ENCODE measurements at places on chromosomes 13 and 19.

DNA sequence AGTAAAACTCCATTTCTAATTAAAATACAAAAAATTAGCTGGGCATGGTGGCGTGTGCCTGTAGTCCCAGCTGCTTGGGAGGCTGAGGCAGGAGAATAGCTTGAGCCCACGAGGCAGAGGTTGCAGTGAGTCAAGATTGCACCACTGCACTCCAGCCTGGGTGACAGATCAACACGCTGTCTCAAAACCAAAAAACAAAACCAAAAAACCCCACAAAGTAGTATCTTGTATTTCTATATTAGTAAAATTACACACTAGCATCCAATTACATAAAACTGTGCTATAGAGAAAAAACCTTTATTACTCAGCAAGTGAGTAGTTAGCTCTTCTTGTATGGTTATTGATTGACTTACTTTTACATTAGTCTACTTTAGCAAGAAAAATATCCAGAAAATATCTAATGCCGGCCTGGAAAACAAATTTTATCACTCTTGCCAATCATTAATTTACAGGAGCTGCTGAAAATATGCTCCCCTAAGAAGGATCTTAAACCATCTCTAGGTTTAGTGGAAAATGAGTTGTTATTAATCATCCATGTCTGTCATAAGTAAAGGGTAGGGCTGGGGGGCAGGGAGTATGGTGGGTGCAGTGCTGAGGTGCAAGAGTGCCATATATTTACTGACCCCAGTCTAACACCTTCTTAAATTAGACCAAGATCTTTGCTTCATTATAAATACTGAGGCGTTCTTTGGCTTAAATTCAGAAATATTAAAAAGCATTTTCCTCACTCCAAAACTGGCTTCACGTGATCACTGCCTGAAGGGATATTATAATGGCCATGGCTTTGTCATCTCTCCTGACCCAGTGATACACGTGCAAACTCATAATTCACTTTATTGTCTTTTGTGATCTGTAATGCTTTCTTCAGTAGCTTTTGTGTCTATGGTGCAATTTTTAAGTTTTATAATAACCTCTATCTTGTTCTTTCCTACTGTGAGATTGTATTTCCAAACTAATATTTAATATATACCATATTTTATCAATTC, 44.1 kb downstream of the UBL3 start:
- no peak for DNase-seq

- peak; percentile 11 for DNase-seq
Measured at GRCh38 chr13:49374585-49375290, 69.1 kb downstream of the CAB39L start.

DNA sequence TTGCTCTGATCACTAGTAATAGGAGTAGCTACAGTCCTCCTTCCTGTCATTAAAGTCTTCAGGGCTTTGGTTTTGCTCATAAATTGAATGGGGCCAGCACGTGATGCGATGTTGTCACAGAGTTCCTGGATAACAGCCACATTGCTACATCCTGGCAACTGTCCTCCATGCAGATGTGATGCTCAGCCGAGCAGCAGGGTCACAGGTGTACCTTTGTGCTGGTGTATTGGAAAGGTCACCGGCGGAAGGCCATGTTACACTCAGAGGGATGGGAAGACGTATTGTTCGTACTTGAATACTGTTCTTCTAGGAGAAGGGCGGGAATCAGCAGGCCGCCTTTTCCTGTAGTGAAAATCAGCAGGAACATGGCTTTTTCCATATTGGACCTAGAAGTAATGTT, 713.8 kb upstream of the GPC6 start:
- no peak for DNase-seq

DNA sequence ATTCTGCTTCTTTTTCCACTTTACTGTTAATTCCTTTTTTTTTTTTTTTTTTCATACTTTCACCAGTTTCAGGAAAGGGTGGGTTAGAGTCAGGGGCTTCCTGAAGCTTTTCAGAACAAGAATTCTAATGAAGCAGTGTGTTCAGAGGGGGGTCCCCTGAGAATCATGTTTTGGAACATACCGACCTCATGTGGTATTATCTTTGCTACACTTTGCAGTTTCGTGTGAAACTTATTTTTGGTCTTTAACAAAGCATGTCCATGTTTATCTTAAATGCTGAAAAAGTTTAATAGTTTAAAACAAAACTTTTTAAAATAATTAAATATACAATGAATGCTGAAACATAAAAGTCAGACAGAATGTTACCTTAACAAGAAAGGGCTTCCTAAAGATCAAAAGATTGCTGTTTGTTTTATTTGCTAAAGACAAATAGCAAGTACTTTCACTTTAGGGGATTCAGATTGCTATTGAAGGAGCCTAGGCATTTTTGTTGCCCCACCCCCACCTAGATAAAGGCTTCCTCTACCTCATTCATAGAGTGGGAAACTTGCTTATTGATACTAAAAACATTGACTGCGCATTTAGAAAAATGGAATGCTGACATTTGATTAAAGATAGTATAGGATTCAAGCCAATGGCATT, 21.1 kb upstream of the POMP start:
- no peak for DNase-seq

DNA sequence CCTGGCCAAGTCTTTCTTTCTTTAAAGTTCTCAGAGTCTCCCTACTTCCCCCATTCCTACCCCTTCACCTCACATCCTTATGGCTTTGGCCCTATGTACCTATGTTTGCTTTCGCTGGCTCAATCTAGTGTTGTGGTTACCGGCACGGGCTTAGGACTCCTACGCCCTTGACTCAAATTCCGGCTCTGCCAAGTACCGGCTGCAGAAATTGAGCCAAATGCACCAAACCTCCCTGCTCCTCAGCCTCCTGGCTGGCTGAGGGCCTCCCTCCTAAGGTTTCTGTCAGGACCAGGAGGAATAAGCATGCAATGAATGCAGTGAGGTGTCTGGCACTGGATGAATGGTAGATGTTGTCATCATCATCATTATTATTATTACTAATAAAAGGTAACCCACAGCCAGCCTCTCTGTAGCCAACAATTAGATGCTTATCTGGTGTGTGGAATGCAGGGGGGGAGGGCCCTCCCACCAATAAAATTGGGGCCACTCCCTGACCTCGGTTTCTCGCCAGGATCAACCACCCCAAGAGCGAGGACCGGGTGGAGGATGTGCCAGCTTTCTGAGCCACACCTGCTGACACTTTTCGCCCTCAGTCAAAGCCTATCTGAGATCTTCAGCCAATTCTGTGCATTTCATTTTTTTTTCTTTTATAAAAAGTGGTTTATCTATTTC, 20.7 kb downstream of the KLK5 start:
- DNase-seq = no peak

GRCh38 chr19:5889288-5889971, 14.2 kb downstream of the NDUFA11 start:
- no peak for DNase-seq

GRCh38 chr19:15107061-15108010, at the start of gene SYDE1:
Gene SYDE1, plus strand, starts transcription at chr19:15107401. Its CDS starts 33 bp downstream, at chr19:15107434.
- DNase-seq = peak; percentile 42

GRCh38 chr19:3323658-3324057, 42.7 kb upstream of the NFIC start:
- DNase-seq = no peak

GRCh38 chr19:3470500-3471128, 9.7 kb downstream of the SMIM24 start:
- DNase-seq = no peak

DNA sequence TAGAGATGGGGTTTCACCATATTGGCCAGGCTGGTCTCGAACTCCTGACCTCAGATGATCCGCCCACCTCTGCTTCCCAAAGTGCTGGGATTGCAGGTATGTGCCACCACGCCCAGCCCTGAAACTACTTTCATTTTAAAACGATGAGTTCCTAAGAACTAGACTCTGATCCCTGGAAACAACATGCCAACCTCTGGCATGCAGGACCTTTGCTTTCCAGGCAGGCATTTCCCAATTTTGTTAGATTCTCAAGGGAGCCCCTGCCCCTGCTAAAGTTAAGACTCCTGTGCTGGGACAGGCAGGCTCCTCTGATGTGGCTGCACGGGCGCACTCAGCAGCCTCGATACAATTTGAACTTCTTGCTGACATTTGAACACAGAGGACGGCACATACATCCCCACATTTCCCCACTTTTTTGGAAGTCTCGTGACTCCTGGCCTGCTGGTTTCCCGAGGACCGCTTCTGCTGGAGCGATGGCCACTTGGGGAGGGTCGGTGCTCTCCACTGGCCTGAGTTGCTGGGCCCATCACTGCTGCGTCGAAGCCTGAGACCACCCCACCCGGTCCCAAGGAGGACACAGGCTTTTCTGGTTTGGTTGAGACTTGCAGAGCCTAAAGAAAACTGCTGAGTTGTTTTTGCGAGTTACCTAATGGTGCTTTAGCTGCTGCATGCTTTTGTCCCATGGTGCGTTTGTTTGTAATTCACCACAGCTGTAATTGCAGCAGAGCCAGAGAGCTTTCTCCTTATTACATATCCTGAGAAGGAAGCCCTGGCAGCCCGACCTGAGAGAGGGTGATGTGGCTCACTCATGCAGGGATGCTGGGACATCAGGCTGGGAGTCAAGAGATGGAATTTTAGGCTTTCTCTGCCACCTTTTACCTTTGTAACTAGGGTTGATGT, 8.2 kb downstream of the ATP11A start:
- DNase-seq = peak; percentile 30

DNA sequence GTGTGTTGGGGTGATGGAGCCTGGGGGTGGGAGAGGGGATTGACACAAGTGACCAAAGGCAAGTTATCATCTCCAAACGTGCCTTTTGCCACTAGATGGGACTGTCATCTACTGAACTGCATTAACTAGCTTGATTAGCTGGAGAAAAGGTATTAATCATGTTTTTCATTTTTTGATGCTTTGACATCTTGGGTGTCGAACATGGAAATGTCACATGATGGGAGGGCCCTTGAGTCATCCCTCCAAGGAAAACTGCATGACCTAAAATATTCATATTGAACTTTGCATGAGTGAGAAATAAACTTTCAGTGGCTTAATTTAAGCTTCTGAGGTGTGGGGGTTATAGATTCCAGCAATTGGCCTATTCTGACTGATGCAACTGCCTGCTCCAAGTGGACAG, 73.3 kb downstream of the ALOX5AP start:
- DNase-seq = no peak

DNA sequence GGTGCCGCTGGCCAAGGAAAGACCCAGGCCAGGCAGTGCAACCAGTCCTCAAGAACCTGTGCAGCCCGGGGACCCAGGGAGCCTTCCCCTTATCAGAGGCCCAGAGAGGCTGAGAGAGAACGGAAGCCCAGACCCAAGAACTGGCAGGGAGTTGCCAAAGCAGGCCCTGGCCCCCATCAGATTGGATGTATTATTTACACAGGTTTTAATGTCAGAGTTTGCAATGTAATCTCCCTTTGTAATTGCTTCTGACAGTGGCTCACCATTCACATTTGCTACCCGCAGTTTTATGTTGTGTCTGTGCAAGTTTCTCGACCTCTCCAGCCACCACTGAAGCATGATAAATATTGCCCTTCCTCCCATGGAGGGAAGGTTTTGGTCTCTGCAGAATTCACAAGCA, 660.9 kb downstream of the LIG4 start:
- no peak for DNase-seq

DNA sequence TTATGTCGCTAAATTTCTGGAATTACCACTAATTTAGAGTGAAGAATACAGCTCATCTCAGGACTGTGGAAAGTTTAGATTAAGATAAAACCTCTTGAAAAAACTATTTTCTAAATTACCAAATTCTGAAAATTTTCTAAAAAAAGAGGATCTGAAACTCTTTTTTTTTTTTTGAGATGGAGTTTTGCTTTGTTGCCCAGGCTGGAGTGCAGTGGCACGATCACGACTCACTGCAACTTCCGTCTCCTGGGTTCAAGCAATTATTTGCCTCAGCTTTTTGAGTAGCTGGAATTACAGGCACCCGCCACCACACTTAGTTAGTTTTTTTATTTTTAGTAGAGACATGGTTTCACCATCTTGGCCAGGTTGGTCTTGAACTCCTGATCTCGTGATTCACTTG, 16.6 kb upstream of the ZNF253 start:
- no peak for DNase-seq

DNA sequence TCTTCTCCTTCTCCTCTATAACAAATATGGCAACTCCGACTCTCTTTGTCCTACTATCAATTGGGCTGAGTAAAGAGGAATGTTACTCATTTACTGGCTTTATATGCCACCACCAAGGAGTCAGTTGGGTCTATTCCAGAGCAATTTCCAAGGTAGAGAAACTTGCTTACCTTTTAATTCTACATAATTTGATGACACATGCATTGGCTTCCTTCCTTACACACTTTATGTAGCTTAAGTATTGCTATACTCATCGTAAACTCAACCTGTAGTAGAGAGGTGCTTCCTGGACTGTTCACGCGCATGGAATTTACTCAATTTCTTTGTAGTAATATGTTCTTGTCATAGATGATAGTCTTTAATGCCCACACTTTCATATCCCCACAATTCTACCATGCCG, 160.7 kb downstream of the LMO7 start:
- DNase-seq = no peak

DNA sequence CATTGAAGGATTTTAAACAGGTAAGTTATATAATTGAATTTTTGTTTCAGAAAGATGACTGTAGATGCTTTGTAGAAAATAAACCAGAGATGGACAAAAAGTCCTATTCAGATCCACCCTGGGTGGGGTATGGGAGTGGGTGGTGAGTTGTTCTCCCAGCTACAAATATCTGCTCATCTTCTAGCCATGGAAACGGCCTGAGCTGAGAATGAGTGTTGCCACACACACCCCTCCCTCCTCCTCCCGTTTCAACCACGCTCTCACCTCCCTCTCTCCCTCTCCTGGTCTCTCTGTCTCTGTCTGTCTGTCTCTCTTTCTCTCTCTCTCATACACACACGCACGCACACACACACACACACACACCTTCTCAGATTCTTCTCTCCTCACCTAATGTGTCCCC, 26.4 kb downstream of the SERTM1 start:
- DNase-seq = no peak

- DNase-seq = no peak
Measured at GRCh38 chr19:44744871-44745332, 3.6 kb upstream of the BCL3 start.

DNA sequence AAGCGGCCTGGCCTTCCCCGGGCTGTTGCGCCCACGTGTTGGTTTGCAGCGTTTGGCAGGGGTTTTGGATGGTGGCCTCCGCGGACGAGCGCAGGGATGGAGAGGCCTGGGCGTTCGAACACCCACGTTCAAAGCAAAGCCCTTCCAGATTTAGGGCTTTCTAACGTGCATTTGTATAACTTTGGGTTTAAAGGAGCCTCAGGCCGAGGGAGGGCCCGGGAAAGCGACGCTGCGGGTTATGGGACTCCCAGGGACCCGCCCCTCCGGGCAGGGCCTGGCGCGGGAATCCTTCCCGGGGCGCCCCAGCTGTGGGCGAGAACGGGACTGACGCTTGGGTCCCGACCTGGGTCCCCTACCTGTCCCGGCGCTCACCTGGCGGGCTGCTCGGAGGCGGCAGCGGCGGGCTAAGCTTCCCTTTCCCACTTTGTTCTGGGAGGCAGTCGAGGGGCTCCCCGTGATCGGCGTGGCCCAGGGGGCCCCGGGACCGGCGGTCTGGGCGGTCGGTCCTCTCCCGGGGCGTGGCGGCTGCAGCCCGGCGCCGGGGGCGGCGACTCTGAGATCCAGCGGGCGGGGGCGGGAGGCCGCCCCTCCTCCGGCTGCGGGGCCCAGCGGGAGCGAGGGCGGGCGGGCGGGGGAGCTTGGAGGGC, at the start of gene FBXO17:
Gene FBXO17, minus strand, starts transcription at position 529 of the 647 bp plus-strand sequence. CDS start 25,423 bp downstream, outside the sequence.
- peak; percentile 63 for DNase-seq

GRCh38 chr19:13171146-13171545, 20.9 kb downstream of the IER2 start:
- DNase-seq = no peak

All from H4 (cell line).